ENCODE measurements at places on chromosomes 4 and X. TPM values are rescaled to one million over a fixed set of nuclear protein-coding genes. Genes with fewer than 3 reads are reported as not detected.

DNA sequence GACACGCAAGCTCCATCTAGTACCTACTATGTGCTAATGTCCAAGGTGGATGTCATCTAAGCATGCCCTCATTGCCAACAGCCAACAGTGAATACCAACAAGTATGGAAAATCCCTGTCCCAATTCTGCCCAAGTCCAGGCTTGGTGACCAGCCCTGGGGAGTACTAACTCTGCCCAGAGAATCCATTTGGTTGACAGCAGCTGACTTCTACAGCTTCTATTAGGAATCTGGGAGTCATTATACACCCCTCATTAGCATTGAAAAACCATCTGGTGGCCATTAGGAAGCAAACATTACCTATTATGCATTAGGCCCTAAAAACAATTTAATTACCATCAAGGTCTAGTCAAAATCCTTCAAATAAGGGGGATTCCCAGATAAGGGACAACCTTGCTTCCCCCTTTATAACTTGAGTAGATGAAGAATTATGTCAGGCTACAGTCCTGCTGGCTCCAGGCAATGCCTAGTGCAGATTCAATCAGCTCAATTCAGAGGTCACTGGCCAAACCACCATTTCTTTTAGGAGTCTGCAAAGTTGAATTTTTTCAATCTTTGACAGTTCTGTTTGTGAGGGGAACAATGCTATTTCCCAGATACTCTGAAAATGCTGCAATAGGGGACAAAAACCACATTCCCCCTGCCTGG is 228.0 kb upstream of the LDB2 start:
- DNase-seq = no peak
- H3K27me3 ChIP-seq = no peaks in the 10 kb centered on the region
- H3K4me3 ChIP-seq = no peak overlapping the region
- no peaks in the 10 kb centered on the region for H3K4me1 ChIP-seq
- H3K36me3 ChIP-seq = no peaks in the 10 kb centered on the region

GRCh38 chrX:43865791-43866190 is 16.5 kb downstream of the MAOB start:
- H3K27ac ChIP-seq = no peak overlapping the region
- H3K4me1 ChIP-seq = no peaks in the 10 kb centered on the region
- DNase-seq = no peak
- H3K27me3 ChIP-seq = no peaks in the 10 kb centered on the region
- H3K4me3 ChIP-seq = no peak overlapping the region

Gene ALAS2
- polyA plus RNA-seq = not detected

- DNase-seq = no peak
- H3K27ac ChIP-seq = no peak overlapping the region
- no peaks in the 10 kb centered on the region for H3K27me3 ChIP-seq
- no peaks in the 10 kb centered on the region for H3K4me1 ChIP-seq
- H3K4me3 ChIP-seq = no peak overlapping the region
These were observed 42.4 kb downstream of the N4BP2 start for GRCh38 chr4:40099010-40099409.

Measured in GM12878 (cell line).